ENCODE measurements at places on chromosomes 1 and 21. TPM values are rescaled to one million over a fixed set of nuclear protein-coding genes. Genes with fewer than 3 reads are reported as not detected.

The HJV gene
- not detected for total RNA-seq

The FMO3 gene
- total RNA-seq, result 1.3 TPM

The DCDC2B gene
- total RNA-seq, result not detected

DNA sequence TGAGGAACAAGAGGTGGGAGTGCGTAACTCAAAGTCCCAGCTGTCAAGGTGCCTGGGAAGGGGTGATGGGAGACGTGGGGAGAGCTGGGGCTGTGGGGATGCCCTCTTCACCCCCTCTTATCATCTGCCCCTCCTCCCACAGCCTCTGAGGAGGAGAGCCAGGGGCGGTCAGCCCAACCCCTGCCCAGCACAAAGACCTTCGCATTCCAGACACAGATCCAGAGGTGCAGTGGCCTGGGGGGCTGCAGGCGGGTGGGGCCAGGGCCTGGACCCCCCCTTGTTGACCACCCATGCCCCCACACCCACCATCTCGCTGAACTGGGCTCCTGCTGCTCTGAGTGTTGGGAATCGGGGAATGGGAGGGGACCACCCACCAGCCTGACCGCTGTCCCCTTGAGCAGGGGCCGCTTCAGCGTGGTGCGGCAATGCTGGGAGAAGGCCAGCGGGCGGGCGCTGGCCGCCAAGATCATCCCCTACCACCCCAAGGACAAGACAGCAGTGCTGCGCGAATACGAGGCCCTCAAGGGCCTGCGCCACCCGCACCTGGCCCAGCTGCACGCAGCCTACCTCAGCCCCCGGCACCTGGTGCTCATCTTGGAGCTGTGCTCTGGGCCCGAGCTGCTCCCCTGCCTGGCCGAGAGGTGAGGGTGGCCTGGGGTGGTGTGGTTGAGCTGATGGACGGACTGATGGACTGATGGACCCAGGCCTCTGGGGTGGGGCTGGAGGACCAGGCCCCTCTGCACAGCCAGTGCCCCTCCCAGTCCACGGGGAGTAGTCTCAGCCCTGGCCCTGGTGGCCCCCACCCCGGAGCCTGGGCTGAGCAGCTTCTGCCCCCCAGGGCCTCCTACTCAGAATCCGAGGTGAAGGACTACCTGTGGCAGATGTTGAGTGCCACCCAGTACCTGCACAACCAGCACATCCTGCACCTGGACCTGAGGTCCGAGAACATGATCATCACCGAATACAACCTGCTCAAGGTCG is 29.7 kb downstream of the TRIM11 start:
- no peak for DNase-seq

- DNase-seq, result no peak
These were observed 11.0 kb downstream of the IBA57 start for GRCh38 chr1:228176461-228177182.

DNA sequence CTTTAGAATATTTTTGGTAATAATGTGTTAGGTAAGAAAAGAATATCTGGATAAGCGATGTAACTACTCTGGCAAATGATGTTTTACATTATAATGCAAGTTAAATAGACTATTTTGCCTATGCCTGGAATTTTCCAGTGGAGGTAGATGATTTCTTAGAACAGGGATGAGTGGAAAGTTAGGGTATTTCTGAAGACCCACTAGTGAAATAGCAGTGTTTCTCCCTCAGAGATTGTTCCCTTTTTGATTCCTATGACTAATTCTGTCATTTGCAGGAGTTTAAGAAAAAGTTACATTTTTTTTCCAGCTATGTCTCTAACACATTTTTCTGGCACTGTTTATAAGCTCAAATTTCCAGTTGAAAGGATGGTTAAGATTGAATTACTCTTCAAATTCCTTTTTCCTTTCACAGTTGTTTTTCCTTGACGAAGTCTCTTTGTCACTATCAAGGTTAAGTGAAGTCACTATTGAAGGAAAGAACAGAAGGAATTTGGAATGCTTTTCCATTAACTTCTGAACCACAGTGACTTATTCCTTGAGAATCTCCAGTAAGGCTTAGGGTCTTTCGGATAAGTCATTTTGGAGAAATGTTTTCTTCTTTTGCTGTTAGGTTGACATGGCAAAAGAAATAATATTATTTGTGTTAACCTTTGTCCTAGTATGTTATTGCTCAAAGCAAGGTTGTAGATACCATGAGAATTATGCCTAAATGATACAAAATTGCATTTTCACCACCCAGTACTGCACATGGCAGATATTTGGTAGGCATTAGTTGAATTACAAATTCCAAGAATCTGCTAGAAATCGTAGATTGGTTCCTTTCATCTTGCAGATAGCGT is 42.9 kb upstream of the ZNF326 start:
- peak; percentile 59 for DNase-seq

Data from fibroblast of the aortic adventitia (primary cell).